ENCODE measurements at places on chromosomes 16 and 17. TPM values are rescaled to one million over a fixed set of nuclear protein-coding genes. Genes with fewer than 3 reads are reported as not detected.

DNA sequence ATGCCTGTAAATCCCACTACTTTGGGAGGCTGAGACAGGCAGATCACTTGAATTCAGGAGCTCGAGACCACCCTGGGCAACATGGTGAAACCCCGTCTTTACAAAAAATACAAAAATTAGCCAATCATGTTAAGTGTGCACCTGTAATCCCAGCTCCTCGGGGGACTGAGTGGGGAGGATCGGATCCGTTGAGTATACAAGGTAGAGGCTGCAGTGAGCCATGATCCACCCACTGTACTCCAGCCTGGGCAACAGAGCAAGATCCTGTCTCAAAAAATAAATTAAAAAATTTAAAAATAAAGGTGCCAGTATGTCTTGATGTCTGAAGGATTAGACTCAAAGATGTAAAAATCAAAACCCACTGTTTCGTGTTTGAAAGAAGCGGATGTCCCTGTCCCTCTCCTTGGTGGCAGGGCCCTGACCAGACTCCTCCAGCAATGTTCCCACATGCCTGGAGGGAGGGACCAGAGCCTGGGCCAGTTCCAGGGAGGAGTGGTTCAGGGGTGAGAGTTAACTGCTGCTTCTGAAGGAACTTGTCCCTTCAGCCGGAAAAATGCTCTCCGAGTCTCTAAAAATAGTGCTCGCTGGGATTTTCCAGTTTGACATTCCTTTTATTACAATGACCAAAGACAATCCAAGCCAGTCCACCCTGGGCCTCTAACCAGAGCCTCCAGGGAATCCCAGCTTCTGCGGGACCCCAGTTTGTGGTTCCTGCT, 9.4 kb upstream of the CMTM4 start:
- peaks cover under 1% of the 10 kb centered on the region for H3K4me1 ChIP-seq
- H3K4me3 ChIP-seq = no peak overlapping the region
- no peak for DNase-seq
- H3K27ac ChIP-seq = no peak overlapping the region
- H3K27me3 ChIP-seq = peaks cover 25% of the 10 kb centered on the region

DNA sequence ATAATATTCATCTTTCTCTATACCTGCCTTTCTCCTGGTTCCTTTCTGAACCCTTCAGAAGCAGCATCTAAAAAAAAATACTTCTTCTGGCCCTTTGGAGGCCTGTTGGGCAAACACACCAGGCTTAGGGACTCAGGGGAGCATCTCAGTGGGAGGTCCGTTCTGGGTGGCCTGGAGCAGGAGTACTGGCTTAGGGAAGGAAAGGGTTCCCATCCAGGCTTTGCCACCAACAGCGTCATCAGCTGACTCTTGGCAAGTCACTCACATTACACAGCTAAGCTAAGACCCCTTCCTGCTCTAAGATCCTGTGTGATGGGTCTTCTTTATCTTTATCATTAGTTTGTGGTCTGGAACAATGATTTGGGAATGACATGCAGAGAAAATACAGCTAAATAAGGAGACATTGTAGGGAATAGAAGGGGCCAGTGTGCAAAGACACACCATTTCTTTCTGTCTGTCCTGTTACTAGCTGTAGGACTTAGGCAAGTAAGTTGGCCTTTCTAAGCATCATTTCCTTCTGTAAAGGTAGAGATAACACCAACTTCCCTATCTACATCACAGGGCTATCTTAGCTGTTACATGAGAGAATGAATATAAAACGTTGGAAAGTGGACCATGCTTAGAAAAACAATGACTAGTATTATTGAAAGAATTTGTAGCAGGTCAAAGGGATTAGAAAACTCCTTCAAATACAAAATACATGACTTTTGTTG, 9.9 kb downstream of the PCTP start:
- H3K27ac ChIP-seq = no peak overlapping the region
- H3K36me3 ChIP-seq = peaks cover 3% of the 10 kb centered on the region
- no peak overlapping the region for H3K4me3 ChIP-seq
- H3K27me3 ChIP-seq = no peaks in the 10 kb centered on the region
- no peak for DNase-seq

GRCh38 chr16:85258629-85259028, 146.4 kb upstream of the CIBAR2 start:
- DNase-seq = no peak
- peaks cover 10% of the 10 kb centered on the region for H3K4me1 ChIP-seq
- H3K4me3 ChIP-seq = no peak overlapping the region
- peaks cover 37% of the 10 kb centered on the region for H3K27me3 ChIP-seq
- no peaks in the 10 kb centered on the region for H3K36me3 ChIP-seq
- H3K27ac ChIP-seq = no peak overlapping the region

DNA sequence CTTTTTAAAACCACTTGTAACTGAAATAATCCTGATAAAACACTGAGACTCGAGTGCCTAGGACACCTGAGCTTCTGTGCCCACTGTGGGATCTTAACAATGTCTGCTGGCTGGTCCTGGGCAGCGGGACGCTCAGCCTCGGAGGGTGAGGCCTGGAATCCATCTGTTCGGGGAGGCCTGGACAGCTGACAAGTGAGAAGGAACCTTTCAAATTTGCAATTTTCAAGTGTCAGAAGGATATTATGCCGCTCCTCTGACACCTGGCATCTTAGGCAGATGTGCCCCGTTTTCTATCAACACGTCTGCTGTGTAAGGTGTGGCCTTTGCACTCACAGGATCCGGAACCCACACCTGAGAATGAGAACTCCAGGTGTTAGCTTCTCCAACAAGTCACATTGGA, 33.1 kb upstream of the C16orf78 start:
- H3K36me3 ChIP-seq = no peaks in the 10 kb centered on the region
- no peak overlapping the region for H3K27ac ChIP-seq
- no peak overlapping the region for H3K4me3 ChIP-seq
- H3K27me3 ChIP-seq = peaks cover 7% of the 10 kb centered on the region
- DNase-seq = no peak

DNA sequence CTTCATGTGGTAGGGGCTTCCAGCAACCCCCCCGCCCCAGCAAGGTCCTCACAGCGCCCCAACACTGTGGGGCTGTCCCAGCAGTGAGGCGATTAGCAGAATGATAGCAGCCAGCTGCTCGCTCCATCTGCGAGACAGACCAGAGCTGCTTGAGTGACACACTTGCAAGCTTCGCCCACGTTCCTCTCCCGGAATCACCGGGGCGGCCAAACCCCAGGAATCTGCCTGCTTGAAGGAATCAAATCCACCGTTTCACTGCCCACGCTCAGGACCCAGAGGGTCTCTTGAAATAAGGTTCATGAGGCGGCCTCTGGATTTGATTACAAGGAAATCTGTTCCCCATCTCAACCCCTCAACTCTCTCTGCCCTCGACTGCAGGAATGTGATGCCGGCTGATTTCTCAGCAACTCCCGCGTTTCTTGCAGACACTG, 356.0 kb downstream of the C16orf95 start:
- H3K27ac ChIP-seq = no peak overlapping the region
- no peak for DNase-seq
- H3K27me3 ChIP-seq = peaks cover 4% of the 10 kb centered on the region

Gene OTOA
- total RNA-seq = 0.14 TPM

Gene HSPB9
- 0.31 TPM for total RNA-seq

DNA sequence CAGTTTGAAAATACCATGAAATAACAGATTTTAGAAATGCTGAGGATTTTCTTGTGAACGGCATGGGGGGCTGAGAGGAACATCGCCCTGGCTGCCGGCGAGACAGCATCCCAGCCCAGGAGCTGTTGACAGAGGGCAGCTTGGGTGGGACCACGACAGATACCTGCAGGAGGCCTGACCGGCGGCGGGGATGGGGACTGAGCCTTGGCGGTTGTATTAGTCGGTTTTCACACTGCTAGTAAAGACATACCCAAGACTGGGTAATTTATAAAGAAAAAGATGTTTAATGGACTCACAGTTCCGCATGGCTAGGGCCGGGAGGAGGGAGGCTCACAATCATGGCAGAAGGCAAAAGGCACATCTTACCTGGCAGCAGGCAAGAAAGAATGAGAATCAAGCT, 82.3 kb upstream of the DNAH17 start:
- no peaks in the 10 kb centered on the region for H3K36me3 ChIP-seq
- DNase-seq = no peak
- H3K4me3 ChIP-seq = no peak overlapping the region
- peaks cover 4% of the 10 kb centered on the region for H3K4me1 ChIP-seq
- no peak overlapping the region for H3K27ac ChIP-seq

Gene KRT32
- total RNA-seq = not detected

DNA sequence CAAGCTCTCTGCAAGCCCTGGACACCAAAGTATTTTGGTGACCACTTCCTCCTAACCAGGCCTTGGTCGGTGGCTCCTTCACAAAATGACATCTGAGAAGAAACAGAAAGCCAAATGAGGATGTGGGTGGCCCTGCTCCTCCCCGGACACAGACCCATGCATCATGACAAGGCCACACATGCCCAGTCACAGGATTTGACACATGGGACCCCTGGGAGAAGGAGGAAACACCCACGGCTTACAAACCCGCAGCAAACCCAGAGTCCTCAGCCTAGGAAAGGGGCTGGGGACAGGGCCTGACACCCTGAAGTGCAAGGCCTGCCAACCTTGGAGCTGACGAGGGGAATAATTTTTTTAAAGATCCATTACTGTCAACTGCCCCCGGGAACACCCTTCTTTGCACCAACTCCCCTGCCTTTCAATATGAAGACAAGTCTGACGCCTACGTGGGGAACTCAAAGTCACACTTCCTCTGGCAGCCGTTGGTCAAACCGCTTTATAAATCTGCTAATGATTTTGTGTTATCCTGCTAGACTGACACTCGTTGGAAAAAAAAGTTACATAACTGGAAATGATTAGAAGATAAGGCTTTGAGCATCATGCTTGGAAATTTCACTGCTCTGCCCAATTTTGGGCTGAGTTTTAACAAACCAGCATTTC, 41.3 kb downstream of the GAS7 start:
- H3K4me1 ChIP-seq = peaks cover 20% of the 10 kb centered on the region
- H3K27ac ChIP-seq = peak overlapping the region; percentile 80
- H3K36me3 ChIP-seq = no peaks in the 10 kb centered on the region
- peak overlapping the region; percentile 56 for H3K4me3 ChIP-seq
- H3K27me3 ChIP-seq = peaks cover 2% of the 10 kb centered on the region

Gene MCRIP2
- total RNA-seq = 35.4 TPM

Gene ANKRD40CL
- not detected for total RNA-seq

- H3K27me3 ChIP-seq = no peaks in the 10 kb centered on the region
- peaks cover 15% of the 10 kb centered on the region for H3K36me3 ChIP-seq
- DNase-seq = no peak
- H3K27ac ChIP-seq = no peak overlapping the region
- H3K4me3 ChIP-seq = no peak overlapping the region
- H3K4me1 ChIP-seq = peaks cover 3% of the 10 kb centered on the region
Observed at GRCh38 chr16:84071121-84071520, 28.5 kb upstream of the SLC38A8 start.

DNA sequence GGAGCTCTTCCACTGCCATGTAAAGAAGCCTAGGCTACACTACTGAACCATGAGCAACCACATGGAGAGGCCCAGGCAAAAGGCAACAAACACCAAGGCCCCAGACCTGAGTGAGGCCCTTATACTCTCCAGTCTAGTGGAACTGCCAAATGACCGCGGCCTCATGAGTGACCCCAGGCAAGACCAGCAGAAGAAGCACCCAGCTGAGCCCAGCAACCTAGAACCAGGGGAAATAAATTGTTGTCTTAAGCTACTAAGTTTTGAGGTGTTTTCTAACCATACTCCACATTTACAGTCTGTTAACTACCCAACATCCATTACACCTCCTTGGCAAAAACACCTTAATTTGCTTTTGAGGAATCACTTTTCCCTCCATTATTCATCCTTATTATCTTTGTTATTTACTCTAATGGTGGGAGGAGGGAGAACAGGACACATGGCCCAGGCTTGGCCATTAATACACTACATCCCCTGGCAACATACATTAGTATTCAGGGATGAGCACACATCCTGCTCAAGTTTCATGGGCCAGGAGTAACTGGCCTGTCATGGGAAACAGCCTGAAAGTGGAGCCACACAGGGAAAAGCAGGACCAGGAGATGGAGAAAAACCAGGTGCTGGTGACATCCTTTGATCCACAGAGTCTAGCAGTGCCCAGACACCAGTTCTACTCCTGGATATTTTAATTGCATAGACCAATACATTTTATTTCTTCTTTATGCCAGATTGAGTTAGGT, 26.2 kb downstream of the SLC39A11 start:
- H3K36me3 ChIP-seq = peaks cover 7% of the 10 kb centered on the region
- H3K4me1 ChIP-seq = peaks cover 1% of the 10 kb centered on the region
- H3K4me3 ChIP-seq = no peak overlapping the region
- no peaks in the 10 kb centered on the region for H3K27me3 ChIP-seq
- H3K27ac ChIP-seq = no peak overlapping the region
- no peak for DNase-seq

DNA sequence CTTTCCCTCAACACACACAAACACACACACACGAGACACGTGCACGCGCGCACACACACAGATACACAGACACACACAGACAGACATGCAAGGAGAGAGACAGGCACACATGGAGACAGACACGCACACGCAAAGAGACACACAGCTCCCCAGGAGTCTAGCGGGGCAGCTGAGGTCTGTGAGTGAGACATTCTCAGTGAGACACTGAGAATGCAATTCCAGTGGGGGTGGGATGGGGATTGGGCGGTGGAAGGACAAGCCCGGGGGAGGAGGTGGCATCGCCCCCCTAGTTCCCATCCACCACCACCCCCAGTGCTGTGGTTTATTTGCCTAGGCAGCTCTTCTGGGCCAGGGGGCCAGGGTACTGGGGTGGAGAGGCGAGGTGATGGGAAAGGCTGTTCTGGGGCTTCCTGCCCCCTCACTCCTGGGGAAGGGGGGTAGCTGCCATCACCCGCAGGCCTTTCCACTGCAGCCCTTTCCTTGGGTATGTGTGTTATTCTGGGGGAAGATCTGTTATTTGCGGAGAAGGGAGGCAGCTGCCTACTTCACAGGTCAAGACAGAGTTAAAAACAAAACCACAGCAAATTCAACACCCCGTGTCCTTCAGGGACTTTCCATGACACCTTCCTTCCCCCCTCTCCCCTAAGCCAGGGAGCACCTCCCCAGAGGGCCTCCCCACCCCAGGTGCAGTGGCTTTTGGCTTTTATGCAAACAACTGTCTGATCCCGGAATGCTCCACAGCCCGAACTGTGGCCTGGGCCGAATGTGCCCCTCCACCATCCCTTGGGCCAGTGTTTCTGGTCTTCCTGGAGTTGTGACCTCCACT, 18.0 kb downstream of the GRB7 start:
- H3K4me3 ChIP-seq = peak overlapping the region; percentile 63
- H3K27ac ChIP-seq = peak overlapping the region; percentile 83
- H3K4me1 ChIP-seq = peaks cover 52% of the 10 kb centered on the region
- peak; percentile 55 for DNase-seq
- no peaks in the 10 kb centered on the region for H3K27me3 ChIP-seq
- peaks cover 12% of the 10 kb centered on the region for H3K36me3 ChIP-seq

Gene ITGB4
- total RNA-seq = 1.4 TPM

Data from activated naive CD8-positive, alpha-beta T cell treated with anti-CD3 and anti-CD28 coated beads, Interleukin-2, amount 10 ng/mL, durations not matched to agents 7 days and 5 days (primary cell).